ENCODE measurements at places on chromosomes 1 and 21. TPM values are rescaled to one million over a fixed set of nuclear protein-coding genes. Genes with fewer than 3 reads are reported as not detected.

Gene ZC3H11A
- total RNA-seq = 91.8 TPM

Gene BGLAP
- total RNA-seq = 2.3 TPM

Gene LRRC8C
- total RNA-seq = 36.4 TPM

- H3K36me3 ChIP-seq = no peaks in the 10 kb centered on the region
- no peaks in the 10 kb centered on the region for H3K4me1 ChIP-seq
- DNase-seq = no peak
- H3K27me3 ChIP-seq = peaks cover 10% of the 10 kb centered on the region
- H3K27ac ChIP-seq = no peak overlapping the region
Measured at GRCh38 chr1:229782469-229782868, 156.4 kb downstream of the URB2 start.

DNA sequence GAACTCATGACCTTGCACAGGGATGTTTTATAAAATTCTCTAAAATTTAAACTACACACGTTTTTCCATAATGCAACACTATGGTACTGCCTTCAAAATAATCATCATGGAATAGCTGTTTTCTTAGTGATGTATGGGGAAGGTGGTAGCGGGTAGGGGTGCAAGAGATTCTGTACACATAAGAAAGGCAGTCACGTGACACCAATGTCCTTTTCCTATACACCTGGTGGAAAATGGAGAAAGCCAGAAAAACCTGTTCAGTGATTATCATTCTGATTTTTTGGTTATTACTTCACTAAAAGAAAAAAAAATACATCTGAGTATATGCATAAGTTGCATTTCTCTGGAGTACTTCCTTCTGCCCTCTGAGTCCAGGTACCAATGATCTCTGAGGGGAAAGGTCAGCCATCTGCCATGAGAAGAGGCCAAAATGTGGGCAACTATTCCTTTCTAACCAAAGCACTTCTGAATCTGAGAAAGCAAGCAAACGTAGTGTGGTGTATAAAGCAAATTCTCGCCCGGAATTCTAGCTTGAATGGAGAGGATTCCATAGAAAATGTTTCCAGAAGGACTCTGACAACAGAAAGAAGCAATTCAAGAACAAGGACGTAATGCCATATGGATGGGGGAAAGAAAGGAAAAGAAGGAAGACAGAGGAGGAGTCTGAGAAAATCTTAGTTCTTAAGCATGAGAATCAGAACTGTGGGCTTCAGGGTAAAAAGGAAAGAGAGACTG is 137.3 kb downstream of the RERE start:
- H3K4me1 ChIP-seq = peaks cover 34% of the 10 kb centered on the region
- no peaks in the 10 kb centered on the region for H3K27me3 ChIP-seq
- no peak overlapping the region for H3K4me3 ChIP-seq
- H3K27ac ChIP-seq = no peak overlapping the region
- H3K36me3 ChIP-seq = no peaks in the 10 kb centered on the region

DNA sequence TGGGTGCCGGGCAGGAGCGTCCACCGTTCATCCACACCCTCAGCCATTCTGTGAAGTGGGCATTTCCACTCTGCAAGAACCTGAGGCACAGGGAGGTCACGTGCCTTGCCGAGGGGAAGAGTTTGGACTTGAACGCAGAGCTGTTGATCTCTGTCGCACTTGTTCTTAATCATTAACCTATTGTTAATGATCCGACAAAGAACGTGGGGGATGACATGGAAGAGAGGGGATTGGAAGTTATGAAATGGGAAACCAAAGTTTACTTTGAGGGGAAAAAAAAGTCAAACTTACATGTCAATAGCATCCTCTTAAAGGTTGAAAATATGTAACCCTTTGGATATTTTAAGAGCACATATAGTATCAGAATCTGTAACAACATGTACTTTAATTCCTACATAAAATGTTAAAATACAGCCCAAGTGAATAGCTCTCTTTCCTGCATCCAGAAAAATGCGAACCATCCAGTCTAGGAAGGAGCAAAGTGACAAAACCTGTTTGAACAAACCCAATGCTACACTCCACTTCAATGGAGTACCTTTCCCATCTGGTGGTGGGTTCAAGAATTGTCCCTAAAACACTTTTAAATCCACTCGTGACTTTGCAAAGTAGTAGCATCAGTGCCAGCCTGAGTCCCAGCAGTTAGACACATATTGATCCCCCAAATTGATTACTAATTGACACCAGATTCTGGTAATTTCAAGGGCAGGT is 75.5 kb downstream of the SETD4 start:
- no peaks in the 10 kb centered on the region for H3K36me3 ChIP-seq
- no peak overlapping the region for H3K27ac ChIP-seq
- H3K4me1 ChIP-seq = no peaks in the 10 kb centered on the region
- DNase-seq = no peak
- H3K27me3 ChIP-seq = peaks cover 22% of the 10 kb centered on the region
- H3K4me3 ChIP-seq = no peak overlapping the region
